Transverse colon (tissue), 4 donors: ENCODE measurements at places on chromosomes 6 and 20. TPM values are rescaled to one million over a fixed set of nuclear protein-coding genes. Genes with fewer than 3 reads are reported as not detected.

HUS1B gene
- not detected for total RNA-seq

LAMA2 gene
- total RNA-seq: 36.6 TPM

RNF182 gene
- not detected for total RNA-seq

OR12D3 gene
- not detected for total RNA-seq

DNA sequence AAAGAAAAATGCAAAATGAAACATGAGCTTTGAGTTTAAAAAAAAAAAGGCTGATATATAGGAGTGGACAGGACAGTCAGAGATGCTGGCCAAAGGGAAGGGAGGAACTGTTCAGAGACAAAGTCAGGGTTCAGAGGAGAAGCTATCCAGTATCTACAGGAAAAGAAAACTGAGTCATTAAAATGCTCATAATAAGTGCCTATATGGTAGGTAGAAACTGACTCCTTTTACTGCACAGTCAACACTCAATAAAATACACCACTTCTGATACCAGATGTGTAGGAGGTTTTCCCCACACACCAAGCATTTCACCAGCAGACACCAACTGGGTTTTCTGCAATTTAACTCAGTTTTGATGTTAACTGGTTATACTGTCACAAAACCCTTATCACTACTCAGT is 32.9 kb downstream of the FRK start:
- no peaks in the 10 kb centered on the region for H3K4me1 ChIP-seq
- no peaks in the 10 kb centered on the region for H3K27me3 ChIP-seq
- H3K27ac ChIP-seq: no peak overlapping the region
- H3K36me3 ChIP-seq: no peaks in the 10 kb centered on the region
- DNase-seq: no peak
- no peak overlapping the region for H3K4me3 ChIP-seq

- no peak overlapping the region for H3K4me3 ChIP-seq
- no peaks in the 10 kb centered on the region for H3K36me3 ChIP-seq
- H3K27ac ChIP-seq: no peak overlapping the region
- no peaks in the 10 kb centered on the region for H3K27me3 ChIP-seq
Observed at GRCh38 chr6:135286962-135287538, 105.9 kb downstream of the MYB start.

TAAR9 gene
- not detected for total RNA-seq

PDE10A gene
- total RNA-seq: 1.9 TPM

GRCh38 chr6:14713008-14713960 is 532.6 kb upstream of the JARID2 start:
- H3K4me1 ChIP-seq: no peaks in the 10 kb centered on the region
- H3K27me3 ChIP-seq: no peaks in the 10 kb centered on the region
- H3K27ac ChIP-seq: no peak overlapping the region
- H3K36me3 ChIP-seq: no peaks in the 10 kb centered on the region
- no peak overlapping the region for H3K4me3 ChIP-seq
- no peak for DNase-seq

DNA sequence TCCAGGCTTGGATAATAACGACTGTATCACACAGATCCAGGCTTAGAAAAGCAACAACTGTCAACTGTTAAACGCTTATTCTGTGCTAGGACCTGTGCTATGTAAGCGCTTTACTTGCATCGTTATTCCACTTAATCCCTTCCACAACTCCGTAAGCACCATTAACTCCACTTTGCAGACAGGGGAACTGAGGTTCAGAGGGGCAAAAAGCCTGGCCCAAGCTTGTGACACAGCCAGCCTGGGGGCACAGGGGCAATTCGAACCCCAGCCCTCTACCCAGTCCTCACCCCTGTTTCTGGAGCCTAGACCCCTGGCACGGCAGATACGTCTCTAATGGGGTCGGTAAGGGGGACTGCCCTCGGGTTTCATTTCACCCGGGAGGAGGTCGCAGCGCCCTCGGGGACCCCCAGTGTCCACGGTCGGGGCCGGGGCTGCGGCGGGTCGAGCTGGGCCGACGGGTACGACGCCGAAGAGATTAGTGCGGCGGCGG is 411 bp downstream of the DSN1 start:
- DNase-seq: no peak
- H3K36me3 ChIP-seq: no peaks in the 10 kb centered on the region
- peak overlapping the region; percentile 92 for H3K4me3 ChIP-seq
- H3K4me1 ChIP-seq: peaks cover 16% of the 10 kb centered on the region

DNA sequence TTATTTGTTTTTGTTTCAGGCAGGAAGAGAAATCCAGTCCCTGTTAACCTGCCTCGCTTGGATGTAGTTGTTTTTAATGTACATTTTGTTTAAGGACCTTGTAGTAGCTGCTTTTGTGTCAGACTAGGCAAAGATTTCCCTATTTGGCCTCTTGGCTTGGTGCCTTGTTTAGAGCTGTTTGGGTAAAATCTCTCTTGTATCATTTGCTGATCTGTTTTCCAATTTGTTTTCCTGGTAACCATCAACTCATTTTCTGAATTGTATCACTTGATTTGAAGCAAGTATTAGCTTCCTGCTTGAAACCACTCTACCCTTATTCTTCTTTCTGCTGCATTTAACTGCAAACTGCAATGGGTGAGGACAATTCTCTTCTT is 160.7 kb downstream of the ZFAND3 start:
- no peaks in the 10 kb centered on the region for H3K27me3 ChIP-seq
- peaks cover 6% of the 10 kb centered on the region for H3K4me1 ChIP-seq
- no peak overlapping the region for H3K27ac ChIP-seq
- no peak for DNase-seq

TP53TG5 gene
- total RNA-seq: not detected

GRCh38 chr20:14582855-14583254 is 245.4 kb upstream of the FLRT3 start:
- no peaks in the 10 kb centered on the region for H3K36me3 ChIP-seq
- H3K27me3 ChIP-seq: no peaks in the 10 kb centered on the region
- no peaks in the 10 kb centered on the region for H3K4me1 ChIP-seq
- H3K4me3 ChIP-seq: no peak overlapping the region
- no peak overlapping the region for H3K27ac ChIP-seq

GRCh38 chr6:126546541-126547120 is 206.7 kb downstream of the CENPW start:
- no peak overlapping the region for H3K4me3 ChIP-seq
- no peak overlapping the region for H3K27ac ChIP-seq
- no peak for DNase-seq
- H3K4me1 ChIP-seq: no peaks in the 10 kb centered on the region
- no peaks in the 10 kb centered on the region for H3K36me3 ChIP-seq

GRCh38 chr20:11687546-11688292 is 230.0 kb upstream of the BTBD3 start:
- H3K4me3 ChIP-seq: no peak overlapping the region
- no peaks in the 10 kb centered on the region for H3K36me3 ChIP-seq
- H3K4me1 ChIP-seq: peaks cover 8% of the 10 kb centered on the region
- no peak for DNase-seq

- no peak for DNase-seq
- H3K36me3 ChIP-seq: no peaks in the 10 kb centered on the region
- H3K4me3 ChIP-seq: no peak overlapping the region
- no peak overlapping the region for H3K27ac ChIP-seq
- H3K27me3 ChIP-seq: no peaks in the 10 kb centered on the region
- H3K4me1 ChIP-seq: no peaks in the 10 kb centered on the region
Observed at GRCh38 chr6:5172897-5173474, 87.8 kb downstream of the LYRM4 start.

DNA sequence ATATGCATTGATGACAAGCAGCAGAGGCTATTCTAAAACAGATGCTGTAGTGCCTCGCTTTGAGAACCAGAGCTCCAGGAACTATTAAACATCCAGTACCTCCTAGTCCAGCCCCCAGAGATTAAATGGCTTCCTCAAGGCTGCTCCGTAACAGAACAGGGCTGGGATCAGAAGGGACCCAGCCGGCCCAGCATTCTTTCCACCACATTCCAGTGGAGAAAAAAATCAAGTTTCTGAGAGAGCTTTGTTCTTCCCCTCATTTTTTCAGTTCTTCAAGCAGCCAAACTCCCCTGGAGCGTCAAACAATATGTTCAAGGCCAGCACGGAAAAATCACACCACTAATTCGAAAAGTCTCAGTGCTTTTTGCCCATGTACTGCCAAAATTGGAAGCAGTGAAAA is 5.8 kb upstream of the STMND1 start:
- no peaks in the 10 kb centered on the region for H3K27me3 ChIP-seq
- no peak overlapping the region for H3K4me3 ChIP-seq
- no peak for DNase-seq
- no peaks in the 10 kb centered on the region for H3K36me3 ChIP-seq

PAX1 gene
- total RNA-seq: not detected
